CD4-positive, alpha-beta T cell (primary cell): ENCODE measurements at places on chromosomes 16 and 17.

DNA sequence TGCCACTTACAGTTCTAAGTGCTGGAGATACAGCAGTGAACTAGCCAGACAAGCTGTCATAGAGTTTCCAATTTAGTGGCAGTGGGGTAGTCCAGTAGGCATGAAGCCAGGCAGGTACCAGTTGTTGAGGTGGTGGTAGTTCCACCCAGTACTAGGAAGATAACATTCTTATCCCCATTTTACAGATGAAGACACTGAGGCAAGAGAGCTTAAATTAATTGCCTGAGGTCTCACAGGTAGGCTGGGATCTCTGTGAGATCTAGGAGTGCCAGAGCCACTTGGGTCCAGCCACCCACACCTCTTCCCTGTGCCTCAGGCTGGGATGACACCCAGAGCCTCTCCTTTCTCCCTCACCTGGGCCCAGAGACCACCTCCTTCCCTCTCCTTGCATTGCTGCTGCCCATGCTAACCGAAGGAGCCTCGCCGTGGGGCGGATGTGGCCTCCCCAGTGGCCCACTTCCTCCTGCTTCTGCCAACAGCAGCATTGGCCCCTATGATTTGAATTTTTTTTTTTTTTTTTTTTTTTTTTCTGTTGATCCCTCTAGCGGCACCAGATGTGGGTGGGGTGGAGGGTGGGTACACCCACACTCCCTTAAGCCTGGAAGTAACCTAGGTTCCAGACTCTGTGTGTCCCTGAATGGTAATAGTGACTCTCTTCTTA is 114.0 kb downstream of the PRKCB start:
- DNase-seq: peak; percentile 75

GRCh38 chr17:76560877-76561221 is 21.0 kb downstream of the PRCD start:
- no peak for DNase-seq

DNA sequence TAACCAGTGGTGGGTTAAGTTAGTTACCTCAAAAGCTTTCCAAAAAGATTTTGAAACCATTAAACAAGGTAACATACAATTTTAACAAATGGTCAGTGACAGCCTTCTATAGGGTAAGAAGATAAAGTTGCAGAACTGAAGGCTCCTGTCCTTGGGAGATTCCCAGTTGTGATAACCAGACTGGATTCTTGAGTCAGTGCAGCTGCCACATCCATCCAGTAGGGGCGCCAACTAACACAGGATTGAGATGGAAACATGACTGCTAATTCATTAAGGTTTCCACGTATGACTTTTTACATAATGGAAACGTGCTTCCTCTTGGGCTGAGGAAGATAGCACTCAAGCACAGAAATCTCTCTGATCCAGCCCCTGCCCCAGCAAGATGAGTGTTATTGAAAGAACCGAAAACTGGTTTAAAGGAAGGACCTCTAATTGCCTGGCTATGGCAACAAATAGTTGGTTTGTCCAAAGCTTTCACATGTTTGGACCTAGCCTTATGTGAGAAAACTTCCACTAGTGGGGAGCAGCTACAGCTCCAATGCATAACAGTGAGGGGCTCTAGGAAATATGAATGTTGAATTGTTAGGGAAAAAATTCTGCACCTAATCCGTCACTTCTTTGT is 269.8 kb upstream of the MYOCD start:
- no peak for DNase-seq

DNA sequence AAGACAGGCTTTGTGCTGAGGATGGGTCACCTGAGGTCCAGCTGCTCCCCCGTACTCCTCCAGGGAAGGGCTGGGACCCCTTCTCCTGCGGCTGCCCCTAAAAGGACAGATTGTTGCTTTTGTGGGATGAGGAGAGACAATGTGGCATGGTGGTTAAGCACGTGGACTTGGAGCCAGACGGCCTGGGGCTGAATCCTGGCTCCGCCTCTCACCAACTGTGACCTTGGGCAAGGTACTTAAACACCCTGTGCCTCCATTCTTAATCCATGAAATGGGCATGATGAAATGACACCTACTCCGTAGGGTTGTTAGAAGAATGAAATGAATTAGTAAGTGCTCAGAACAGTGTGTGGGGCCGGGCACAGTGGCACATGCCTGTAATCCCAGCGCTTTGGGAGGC is 39.6 kb upstream of the PLCG2 start:
- DNase-seq: no peak

GRCh38 chr17:63497708-63498483 is 21.0 kb downstream of the ACE start:
- no peak for DNase-seq

DNA sequence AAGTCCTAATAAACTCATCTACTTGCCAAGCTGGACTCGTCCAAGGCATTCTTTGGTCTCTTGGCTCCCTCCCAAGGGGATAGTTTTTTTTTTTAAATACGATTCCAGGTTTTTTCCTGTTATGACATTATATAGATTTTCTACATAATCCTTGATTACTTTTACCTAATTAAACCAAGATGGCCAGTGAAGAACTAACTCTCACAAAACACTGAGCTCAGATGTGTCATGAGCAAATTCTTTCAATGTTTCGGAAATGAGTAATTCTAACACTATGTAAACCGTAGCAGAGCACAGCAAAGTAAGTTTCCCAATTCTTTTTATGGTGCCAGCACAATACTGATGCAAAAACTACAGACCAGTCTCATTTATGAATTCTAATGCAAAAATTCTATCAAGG is 1.8 kb downstream of the ZNF23 start:
- DNase-seq: no peak

DNA sequence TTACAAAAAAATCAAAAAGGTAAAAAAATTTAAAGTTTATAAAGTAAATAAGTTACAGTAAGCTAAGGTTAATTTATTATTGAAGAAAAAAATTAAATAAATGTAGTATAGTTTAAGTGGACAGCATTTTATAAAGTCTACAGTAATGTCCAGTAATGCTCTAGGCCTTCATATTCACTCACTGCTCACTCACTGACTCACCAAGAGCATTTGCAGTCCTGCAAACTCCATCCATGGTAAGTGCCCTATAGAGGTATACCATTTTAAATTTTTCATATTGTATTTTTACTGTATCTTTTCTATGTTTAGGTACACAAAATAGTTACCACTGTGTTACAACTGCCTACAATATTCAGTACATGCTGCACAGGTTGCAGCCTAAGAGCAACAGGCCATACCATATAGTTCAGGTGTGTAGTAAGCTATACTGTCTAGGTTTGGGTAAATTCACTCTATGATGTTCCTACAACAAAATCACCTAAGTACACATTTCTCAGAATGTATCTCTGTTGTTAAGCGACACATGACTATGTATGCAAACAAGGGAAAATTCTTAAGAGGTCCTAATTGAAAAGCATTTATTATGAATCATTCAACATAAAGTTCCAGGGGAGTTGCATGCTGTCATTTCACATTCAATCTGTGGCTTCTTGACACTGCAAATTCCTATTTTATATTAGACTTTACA is 92.3 kb downstream of the SPAG9 start:
- DNase-seq: no peak

DNA sequence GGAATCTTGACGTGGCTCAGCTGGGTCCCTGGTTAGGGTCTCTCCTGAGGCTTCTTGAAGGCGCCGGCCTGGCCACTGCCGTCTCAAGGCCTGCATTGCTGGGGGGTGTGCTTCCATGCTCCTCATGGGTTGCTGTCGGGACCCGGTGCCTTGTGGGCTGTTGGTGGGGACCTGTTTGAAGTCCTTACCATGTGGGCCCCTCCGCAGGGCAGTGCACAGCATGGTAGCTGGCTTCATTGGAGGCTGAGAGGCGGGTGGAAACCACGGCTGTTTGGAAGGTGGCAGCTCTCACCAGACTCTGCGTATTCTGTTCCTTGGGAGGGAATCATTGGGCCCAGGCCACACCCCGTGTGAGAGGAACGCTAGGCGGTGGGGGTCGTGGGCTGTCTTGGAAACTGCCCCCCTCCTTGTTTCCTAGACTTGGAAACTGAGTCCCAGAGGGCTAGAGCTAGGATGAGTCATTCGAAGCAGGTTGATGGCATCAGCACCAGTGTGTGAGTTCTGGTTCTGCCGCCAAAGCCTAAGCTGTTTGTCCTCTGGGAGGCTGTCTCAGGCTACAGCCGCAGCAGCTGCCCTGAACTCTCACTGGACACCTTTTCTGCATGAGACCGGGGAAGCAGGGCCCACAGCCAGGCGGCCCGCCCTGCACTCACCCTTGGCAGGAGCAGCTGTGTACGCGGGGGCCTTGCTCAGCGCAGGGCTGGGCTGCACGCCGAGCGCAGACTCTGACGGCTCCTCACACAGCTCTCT is 35.2 kb downstream of the ZNF750 start:
- DNase-seq: no peak

- no peak for DNase-seq
These were observed 585 bp upstream of the KRT36 start for GRCh38 chr17:41490000-41490990.

GRCh38 chr16:64440005-64440404 is 681.9 kb downstream of the CDH11 start:
- no peak for DNase-seq

DNA sequence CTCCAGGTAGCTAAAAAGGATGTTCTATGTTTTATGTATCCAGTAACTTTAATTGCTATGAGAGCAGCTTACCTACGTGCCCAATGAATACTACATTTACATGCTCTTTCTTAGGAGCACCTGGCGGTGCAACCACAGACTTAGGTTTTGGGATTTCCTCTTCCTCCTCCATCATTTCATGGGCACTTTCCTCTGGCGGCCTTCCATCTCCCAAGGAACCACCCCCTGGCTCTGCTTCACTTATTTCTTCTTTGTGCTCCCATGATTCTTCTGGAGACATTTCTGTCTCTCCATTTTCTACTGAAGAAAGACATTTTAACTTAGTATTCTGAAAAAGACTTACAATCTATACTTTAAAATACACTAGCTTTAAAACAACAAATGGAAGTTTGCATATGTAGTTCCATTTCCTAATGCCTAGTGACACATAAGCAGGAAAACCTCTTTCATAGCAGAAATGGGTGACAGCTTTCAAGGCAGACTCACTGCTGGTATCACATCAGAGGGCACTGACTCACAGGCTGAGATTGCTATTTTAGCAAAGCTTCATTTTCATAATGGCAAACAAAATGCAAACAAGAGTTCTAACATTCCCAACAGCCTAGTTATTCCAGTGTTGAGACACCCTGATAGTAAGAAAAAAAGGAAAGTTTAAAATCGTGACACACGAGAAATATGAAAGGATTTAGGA is 19.1 kb downstream of the GSPT1 start:
- no peak for DNase-seq

DNA sequence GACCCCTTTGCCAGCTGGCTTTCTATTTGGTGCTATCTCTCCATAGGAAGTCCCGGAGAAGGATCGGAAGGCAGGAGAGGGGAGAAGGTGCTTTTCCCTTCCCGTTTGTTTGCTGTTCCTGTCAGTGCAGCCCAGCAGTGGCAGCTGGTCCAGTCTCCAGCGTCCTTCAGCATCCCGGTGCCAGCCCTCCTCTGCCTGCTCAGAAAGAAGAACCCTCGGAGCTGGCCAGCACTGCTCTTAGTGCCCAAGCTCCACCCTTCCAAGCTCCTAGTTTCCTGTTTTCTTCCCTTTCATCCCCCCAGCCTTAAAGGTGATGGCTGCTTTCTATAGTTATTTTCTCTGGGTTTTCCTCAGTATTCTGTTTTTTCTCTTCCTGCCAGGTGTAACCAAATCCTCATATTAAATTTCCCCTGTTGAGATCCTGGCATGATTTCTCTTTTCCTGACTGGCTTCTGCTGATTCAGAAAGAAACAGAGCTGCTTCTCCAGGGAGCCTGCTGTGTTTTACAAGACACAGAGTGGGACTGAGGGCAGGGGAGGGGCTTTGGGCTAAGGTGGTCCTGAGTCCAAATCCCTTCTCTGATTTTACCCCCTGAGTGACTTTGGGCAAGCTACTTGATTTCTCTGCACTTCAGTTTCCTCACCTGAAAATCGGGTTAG is 186.8 kb downstream of the COPRS start:
- no peak for DNase-seq

GRCh38 chr17:51322390-51323029 is 62.2 kb downstream of the UTP18 start:
- DNase-seq: no peak

- no peak for DNase-seq
These were observed 119.7 kb downstream of the RPTOR start for GRCh38 chr17:80664217-80664790.

DNA sequence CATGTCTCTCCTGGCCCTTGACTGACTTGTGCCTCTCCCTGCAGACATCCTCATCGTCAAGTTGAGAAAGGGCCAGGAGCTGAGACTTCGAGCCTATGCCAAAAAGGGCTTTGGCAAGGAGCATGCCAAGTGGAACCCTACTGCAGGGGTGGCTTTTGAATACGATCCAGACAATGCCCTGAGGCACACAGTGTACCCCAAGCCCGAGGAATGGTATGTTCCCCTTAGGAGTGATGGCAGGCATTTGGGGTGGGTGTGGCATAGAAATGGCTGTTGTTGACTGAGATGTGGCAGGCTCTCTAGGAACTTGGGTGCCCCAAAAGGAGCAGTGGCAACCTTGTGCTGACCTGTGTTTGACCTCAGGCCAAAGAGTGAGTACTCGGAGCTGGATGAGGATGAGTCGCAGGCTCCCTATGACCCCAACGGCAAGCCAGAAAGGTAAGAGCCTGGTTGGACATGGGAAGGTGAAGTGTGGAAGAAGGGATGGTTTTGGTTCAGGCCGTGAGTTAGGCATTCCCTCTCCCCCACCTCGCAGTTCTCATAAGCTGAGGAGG is 7.5 kb downstream of the POLR2C start:
- DNase-seq: no peak

- DNase-seq: peak; percentile 73
These were observed 3.4 kb upstream of the HEXD start for GRCh38 chr17:82414548-82415281.

GRCh38 chr17:8041979-8042378 is 3.1 kb downstream of the ALOX15B start:
- no peak for DNase-seq

DNA sequence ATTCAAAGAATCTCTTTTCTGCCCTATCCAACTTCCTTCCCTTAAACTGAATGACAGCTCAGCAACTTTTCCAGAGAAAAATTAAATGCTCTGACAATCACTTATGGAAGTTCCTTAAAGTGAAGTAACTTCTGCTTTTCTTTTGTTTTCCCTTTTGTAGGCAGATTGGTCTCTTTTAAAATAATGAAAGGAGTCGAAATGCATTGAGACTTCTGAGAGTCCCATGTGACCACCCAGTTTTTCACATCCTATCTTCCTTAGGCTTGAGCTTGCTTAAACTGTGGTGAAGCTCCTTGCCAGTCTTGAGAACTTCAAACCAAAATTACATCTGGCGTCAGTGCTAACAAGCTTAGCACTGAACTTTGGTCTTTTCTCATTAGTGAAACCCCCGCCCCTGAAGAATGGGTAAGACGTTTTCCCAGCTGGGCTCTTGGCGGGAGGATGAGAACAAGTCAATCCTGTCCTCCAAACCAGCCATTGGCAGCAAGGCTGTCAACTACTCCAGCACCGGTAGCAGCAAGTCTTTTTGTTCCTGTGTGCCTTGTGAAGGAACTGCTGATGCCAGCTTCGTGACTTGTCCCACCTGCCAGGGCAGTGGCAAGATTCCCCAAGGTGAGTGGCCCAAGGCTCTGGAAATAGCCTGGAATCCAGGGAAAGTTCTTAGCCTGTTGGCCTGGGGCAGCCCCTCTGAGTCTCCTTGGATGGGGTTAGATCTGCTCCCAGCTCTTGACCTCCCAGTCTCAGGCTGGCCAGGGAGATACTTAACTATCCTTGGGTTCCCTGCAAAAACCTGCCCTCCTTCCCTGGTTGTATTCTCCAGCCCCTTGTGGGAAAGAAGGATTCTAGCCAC is 1.2 kb downstream of the TMEM106A start:
- DNase-seq: no peak

GRCh38 chr17:69678206-69678605 is 263.7 kb downstream of the MAP2K6 start:
- DNase-seq: no peak

- peak; percentile 15 for DNase-seq
These were observed at the start of gene CDH1 for GRCh38 chr16:68737046-68737729. CDH1 (plus strand) TSS chr16:68737292; CDS start chr16:68737416, 124 bp downstream.
